Kasumi-1 (cell line): ENCODE measurements at places on chromosomes 7 and 10.

DNA sequence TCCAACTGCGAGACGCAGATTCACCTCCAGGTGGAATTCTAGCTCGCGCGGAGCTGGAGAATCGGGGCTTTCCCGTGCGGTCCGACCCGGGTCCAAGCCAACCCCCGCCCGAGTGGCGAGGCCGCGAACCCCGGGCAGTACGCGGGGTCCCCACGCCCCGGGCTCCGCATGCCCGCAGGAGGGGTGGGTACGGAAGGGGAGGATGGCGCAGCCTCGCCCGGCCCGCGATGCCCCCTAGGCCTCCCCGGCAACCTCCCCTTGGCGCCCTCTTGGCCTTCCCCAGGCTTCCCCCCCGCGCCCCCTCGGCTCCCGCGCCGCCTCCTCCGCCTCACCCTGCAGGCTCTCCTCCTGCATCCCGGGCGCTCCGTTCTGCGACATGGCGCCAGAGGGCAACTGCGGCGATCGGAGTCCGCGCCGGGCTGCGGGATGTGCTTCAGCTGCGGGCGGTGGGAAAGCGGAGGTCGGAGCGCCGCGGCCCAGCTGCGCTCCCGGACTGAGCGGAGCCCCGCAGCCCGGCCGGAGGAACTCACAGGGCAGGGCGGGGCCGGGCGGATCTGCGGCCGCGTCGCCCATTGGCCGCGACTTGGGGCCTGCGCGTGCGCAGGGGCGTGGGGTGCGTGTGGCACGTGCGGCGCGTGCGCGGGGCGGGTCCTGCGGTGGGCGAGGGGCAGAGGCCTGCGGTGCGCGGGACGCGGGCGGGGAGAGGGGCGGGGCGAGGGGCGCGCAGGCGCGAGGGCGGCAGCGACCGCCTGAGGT lies at the start of gene BNIP3:
Gene BNIP3, minus strand, starts transcription at position 495 of the 756 bp plus-strand sequence. Its CDS starts 117 bp downstream, at position 378.
- peak; percentile 83 for DNase-seq

DNA sequence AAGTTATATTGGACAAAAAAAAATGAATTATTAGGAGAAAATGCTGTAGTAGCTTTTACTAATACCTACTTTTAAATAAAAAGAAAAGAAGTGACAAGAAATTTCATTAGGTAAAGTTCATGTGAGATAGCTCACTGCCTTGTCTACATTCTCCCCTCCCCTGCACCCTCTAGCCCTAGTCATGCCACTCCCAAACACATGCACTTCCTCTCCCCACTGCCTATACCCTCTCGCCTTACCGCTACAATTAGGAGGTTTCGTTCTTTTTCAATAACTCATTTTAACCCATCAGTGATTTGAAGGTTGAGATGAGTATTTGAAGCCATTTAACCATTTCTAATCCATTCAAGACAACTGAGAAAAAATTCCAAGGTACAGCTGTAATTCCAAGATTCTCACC lies 75.3 kb downstream of the HIBADH start:
- no peak for DNase-seq

GRCh38 chr7:55538538-55538937 lies 33.8 kb downstream of the VOPP1 start:
- DNase-seq = no peak

- peak; percentile 51 for DNase-seq
Observed at GRCh38 chr7:101315336-101315735, 6.3 kb downstream of the IFT22 start.

DNA sequence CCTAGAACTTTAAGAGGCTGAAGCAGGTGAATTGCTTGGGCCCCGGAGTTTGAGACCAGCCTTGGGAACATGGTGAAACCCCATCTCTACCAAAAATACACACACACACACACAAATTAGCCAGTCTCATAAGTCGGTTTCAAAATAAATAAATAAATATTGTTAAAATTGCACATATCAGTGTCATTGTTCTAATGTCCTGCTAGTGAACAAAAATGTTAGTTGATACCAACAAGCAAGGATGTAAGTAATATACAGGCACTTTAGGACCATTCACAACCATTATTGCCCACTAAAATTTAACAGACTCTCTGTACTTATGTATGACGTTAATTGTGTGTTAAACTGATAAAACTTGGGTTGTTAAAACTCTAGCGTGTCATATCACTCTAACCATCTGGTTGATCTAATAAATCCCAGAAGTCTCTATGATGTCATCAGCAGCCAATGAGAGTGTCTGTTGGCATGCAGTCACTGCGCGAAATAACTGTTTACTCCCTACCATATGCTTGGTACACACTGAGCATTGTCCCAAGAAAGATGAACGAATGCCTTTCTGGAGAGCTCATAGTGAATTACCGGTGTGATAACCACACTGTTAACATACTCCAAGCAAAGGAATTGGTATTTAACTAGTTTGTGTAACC lies 30.4 kb upstream of the OTUD1 start:
- DNase-seq = no peak

GRCh38 chr7:17663061-17663675 lies 277.1 kb downstream of the SNX13 start:
- no peak for DNase-seq

GRCh38 chr10:21707498-21707897 lies 173.5 kb downstream of the MLLT10 start:
- DNase-seq = no peak

GRCh38 chr10:75530299-75530698 lies 98.9 kb downstream of the LRMDA start:
- DNase-seq = no peak

DNA sequence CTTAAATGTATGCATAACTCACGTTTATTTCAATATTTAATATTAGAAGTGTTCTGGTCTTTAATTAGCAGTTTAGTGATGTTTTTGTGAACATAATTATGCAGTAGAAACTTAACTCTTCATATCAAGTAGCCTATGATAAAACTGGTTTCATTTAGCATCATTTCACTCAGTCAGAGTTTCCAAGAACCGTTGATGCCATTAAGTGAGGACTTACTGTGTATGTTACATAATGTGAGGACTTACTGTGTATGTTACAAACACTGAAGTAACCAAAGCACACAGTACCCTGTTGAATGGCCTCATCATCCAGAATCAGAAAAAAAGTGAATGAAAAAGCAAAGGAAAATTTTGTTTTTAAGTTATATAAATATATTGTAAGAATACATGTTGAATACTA lies 32.9 kb upstream of the PBLD start:
- no peak for DNase-seq

- DNase-seq = no peak
Observed at GRCh38 chr7:134356421-134356936, 39.7 kb upstream of the SLC35B4 start.

- DNase-seq = no peak
Observed at GRCh38 chr10:25600651-25601050, 333.4 kb upstream of the MYO3A start.

GRCh38 chr7:142459551-142459963 lies 201.7 kb upstream of the PRSS58 start:
- peak; percentile 83 for DNase-seq

DNA sequence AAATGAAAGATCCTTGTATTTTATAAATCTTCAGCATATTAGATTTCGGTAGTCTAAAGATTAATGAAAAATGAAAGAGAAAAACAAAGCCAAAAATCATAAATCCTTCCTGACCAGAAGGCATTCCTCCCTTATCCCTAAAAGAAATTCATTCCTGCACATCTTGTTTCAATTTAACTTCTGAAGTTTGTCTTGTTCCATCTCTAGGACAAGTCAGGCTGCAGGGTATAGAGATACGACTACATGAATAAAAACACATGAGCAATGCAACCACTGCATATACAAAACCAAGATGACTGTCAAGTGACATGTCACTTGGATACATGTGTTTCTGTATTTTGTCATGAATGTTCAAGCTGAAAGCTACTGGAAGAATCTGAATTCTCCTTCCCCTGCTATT lies 214.9 kb downstream of the JAZF1 start:
- DNase-seq = no peak

GRCh38 chr10:77355844-77356243 lies 281.8 kb downstream of the KCNMA1 start:
- no peak for DNase-seq
